ENCODE measurements at places on chromosomes 6 and 20. TPM values are rescaled to one million over a fixed set of nuclear protein-coding genes. Genes with fewer than 3 reads are reported as not detected.

DNA sequence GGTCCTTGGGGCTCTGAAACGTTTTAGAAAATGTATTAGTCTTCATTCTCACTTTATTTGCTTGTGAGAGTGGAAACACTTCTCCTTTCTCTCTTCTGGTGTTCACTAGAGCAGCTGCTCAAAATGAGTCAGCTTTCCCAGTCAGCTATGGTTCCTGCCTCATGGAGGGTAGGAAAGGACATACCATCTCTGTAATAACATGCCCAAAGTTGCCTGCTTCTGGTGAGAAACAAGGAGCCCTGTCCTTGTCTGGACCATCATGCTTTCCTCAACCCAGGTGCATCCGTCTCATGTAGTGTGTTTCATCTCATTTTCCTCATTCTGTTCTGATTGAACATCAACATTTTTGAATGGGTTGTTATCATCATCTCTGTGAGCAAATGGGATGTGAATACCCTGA lies 17.1 kb upstream of the TINAG start:
- no peak for DNase-seq

Gene HUS1B
- 3.7 TPM for total RNA-seq

- DNase-seq, result no peak
Observed at GRCh38 chr6:149154261-149154821, 163.2 kb upstream of the TAB2 start.

DNA sequence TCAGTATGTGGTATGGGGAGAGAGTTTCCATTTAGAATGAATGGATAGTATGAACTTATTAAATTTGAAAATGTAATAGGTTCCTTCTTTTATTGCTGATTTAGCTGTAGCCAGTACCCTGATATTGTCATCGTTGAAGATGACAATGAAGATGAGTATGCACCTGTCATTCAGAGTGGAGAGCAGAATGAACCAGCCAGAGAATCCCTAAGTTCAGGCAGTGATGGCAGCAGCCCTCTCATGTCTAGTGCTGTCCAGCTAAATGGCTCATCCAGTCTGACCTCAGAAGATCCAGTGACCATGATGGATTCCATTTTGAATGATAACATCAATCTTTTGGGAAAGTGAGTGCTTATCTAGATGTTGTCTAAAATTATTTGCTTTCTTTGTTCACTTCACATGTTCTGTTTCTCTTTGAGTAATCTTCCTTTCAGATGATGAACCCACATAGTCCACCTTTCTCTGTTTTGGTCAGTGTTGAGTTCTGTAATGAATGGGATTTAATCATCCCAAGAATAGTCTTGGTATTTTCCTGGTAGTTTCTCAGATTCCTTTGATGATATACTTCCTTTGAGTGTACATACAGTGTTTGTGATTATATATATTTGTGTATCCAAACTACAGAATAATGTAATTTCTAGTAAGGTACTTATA lies 23.3 kb downstream of the HSF2 start:
- DNase-seq, result no peak

Gene SYNDIG1
- total RNA-seq, result 0.27 TPM

DNA sequence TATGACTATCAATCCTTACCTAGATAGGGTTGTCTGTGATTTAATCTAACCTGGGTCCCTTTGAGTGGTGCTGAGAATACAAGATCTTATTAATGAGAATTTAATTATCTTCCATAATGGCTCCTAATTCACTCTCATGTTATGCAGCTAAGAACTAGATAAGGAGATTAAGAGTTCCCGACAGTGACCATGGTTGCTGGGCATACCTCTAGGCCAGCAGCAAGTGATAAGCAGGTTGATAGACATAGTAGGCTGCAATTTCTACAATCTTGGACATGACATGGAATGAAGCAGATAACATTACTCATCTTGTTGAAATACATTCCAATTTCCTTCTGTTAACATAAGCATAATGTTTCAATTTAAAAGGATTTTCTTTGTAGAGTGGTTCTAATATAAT lies 27.1 kb downstream of the SPACA1 start:
- no peak for DNase-seq

DNA sequence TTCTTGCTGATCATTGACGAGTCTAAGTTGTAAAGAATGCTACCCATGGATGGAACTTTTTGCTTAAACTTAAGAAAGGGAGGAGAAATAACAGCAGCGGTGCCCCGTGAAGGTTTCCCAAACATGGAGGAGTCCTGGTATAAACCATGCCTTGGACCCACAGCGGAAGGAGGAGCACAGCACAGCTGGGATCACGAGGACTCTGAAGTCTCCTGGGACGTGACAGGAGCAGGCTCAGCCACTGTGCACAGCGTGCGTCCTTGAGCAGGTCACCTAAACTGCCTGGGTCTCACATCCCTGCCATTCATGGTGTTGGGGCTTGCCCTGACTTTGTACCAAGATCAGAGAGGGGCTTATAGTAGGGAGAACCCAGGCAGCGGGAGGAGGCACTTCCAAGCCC lies 56.1 kb upstream of the UNC93A start:
- no peak for DNase-seq

- no peak for DNase-seq
Observed at GRCh38 chr6:72620871-72621290, 983 bp upstream of the KCNQ5 start.

GRCh38 chr6:68158256-68158655 lies 476.8 kb upstream of the ADGRB3 start:
- no peak for DNase-seq

Gene GPLD1
- total RNA-seq, result 1.6 TPM

DNA sequence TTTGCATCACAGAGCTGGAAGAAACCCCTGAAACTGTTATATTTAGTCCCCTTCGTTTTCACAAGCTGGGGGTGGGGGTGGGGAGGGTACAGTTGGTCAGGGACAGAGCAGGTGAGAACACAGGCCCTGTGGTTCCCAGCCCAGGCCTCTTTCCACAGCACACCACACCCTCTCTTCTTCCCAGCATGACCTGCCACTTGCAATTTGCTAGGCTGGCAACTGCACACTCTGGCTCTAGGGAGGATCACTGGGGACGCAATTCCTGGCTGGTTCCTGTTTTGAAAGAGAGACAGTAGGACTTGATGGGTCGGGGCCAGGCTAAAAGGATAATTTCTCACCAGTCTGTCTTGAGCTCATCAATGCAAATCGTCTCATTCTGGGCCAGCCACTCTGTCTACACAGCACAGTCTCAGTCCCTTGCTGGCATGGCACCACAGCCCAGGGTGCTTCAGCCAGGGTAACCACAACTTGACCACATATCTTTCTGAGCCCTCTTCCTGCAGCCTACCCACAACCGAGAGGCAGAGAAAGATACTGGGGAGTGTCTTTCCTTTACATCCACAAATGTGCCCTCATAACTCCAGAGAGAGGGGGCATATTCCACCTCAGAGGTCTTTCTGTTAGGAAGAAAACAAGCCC lies 41.7 kb upstream of the EMILIN3 start:
- DNase-seq, result peak; percentile 47

GRCh38 chr6:156840136-156840535 lies 63.0 kb downstream of the ARID1B start:
- no peak for DNase-seq

GRCh38 chr6:149544646-149545257 lies 1.1 kb downstream of the PPIL4 start:
- no peak for DNase-seq

DNA sequence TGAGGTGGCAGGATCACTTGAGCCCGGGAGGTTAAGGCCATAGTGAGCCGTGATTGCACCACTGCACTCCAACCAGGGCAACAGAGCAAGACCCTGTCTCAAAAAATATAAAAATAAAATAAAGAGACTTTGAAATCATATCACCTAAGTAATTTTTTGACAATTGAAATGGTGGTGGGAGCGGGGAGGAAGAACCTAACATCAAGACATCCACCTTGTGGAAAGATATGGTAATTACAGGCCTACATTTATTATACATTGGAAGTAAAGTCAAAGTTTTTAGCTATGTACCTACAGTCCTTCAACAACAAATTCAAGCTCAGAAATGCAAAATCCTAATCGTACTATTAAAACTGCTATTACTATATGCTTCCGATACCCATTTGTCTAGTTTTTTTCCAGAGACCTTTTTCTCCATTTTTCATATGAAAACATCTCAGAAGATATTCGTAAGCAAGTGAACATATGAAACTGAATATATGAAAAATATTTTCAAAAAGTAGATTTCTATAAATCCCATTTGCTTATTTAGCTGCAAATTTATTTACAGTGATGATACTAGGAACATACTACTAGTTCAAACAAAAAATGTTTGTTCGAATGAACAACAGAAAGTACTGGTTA lies 83.3 kb downstream of the SYCP2 start:
- no peak for DNase-seq

GRCh38 chr6:167797476-167798265 lies 29.0 kb upstream of the AFDN start:
- DNase-seq, result no peak

- DNase-seq, result no peak
Observed at GRCh38 chr6:75604294-75604693, 2.6 kb downstream of the SENP6 start.

GRCh38 chr20:41182296-41183212 lies 45.2 kb downstream of the PLCG1 start:
- no peak for DNase-seq

- no peak for DNase-seq
Observed at GRCh38 chr6:4616311-4616710, 159.9 kb upstream of the CDYL start.

Gene GNAS
- 501 TPM for total RNA-seq

DNA sequence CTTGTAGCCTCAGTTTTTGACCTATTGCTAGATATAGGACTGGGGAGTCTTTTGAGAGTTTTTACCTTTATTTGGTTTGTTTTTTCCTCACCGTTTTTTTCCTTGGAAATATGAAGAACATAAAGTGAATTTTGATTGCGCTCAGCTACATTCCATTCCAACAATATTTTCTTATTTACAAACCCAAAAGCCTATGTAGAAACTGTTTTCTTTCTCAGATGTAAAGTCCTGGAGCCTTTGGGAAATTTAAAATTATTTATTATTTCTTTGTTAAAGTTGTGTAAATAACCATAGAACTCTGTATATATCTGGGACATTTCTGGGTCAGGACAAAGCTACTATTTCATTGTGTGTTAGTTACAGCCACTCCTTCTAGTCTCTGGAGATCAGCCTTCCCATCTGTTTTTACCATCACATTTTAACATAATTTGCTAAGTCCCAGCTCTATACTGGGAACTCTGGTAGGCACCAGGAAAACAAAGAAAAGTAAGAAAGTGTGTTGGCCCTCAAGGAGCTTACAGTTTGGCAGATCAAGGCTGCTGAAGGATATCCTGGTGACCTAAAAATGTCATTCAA lies 68.8 kb downstream of the JAG1 start:
- no peak for DNase-seq

GRCh38 chr6:94300424-94301144 lies 881.2 kb upstream of the EPHA7 start:
- DNase-seq, result no peak

- no peak for DNase-seq
Observed at GRCh38 chr6:10567256-10568026, 46.3 kb downstream of the GCNT2 start.

Gene BPI
- not detected for total RNA-seq

DNA sequence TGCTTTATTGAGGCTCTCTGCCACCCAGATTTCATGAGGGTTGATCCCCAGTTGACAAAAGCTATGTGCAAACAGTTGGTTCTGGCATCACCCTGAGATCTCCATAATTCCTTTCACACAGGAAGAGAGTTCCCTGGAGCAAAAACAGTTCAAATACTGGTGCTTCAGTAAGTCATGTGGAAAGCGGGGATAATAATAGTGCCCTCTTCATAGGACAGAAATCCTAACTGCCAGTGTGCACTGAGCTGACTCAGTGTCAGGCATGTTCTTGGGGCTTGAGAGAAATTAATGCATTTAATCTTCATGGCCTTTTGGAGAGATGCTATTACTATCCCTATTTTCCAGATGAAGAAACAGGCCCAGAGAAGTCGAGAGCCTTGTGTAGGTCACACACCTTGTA lies 7.9 kb upstream of the SLC52A3 start:
- no peak for DNase-seq

DNA sequence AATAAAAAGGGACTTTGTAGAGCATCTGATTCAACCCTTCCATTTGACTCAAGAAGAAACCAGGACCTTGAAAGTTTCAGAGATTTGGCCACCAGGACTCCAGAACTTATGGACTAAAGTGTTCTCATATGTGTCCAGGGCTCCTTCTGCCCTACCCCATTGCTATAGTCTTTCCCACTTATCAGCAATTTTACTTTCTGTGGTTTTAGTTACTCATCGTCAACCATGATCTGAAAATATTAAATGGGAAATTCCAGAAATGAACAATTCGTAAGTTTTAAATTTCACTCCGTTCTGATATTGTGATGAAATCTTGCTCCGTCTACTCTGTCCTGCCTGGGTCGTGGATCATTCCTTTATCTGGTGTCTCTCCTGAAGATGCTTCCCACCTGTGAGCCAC lies 259.8 kb downstream of the PHACTR1 start:
- no peak for DNase-seq

GRCh38 chr6:22925920-22926789 lies 356.8 kb downstream of the HDGFL1 start:
- DNase-seq, result no peak

GRCh38 chr6:3353213-3353903 lies 94.6 kb downstream of the PSMG4 start:
- no peak for DNase-seq

DNA sequence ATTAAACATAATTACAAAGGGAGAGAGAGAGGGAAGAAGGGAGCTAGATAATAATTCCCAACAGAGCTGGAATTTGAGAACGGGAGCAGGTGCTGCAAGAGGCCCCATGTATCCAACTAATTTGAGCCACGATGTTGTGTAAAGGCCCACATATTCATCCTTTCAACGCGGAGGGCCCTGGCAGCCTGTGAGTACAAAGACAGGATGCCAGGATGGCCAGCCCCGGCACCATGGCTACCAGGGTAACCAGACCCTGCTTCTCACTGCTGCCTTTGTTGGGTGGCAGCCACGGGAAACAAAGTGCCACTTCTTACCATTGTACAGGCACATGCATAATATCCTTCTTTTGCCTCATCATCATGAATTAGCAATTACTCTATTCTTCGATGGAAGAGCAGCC lies 492.0 kb upstream of the NRSN1 start:
- no peak for DNase-seq

DNA sequence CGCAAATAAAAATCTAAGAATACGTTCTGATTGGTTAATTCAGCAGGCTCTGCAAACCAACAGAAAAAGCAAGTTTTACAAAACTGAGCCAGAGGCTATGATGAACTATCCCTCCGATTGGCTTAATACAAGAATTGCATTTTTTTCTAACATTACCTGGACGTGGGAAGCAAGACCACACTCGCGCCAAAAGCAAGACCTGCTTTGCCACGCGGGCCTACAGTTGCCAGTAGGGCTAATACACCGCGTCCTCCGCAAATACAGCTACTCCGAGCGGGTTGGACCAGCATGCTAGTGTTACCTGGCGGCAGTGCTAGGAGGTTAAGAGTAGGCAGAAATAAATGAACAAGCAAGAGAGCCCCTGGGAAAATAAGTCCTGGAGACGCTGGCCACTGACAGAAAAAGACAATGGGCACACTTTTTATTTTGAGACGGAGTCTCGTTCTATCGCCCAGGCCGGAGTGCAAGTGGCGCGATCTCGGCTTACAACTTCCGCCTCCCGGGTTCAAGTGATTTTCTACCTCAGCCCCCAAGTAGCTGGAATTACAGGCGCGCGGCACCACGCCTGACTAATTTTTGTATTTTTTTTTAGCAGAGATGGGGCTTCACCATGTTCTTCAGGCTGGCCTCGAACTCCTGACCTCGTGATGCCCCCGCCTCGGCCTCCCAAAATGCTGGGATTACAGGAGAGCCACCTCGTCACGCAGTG lies 131.9 kb upstream of the BTN3A2 start:
- DNase-seq, result no peak

Gene IRAK1BP1
- 3.7 TPM for total RNA-seq

Gene PI3
- total RNA-seq, result 250 TPM

- DNase-seq, result no peak
Observed at GRCh38 chr6:72822023-72822422, 200.2 kb downstream of the KCNQ5 start.

GRCh38 chr6:88814909-88815308 lies 148.5 kb downstream of the RNGTT start:
- no peak for DNase-seq
